Stimulated activated CD4-positive, alpha-beta T cell treated with anti-CD3 and anti-CD28 coated beads, TNF-alpha, amount 100 ng/mL, for 48 hours (primary cell): ENCODE measurements at places on chromosomes 7 and 10.

DNA sequence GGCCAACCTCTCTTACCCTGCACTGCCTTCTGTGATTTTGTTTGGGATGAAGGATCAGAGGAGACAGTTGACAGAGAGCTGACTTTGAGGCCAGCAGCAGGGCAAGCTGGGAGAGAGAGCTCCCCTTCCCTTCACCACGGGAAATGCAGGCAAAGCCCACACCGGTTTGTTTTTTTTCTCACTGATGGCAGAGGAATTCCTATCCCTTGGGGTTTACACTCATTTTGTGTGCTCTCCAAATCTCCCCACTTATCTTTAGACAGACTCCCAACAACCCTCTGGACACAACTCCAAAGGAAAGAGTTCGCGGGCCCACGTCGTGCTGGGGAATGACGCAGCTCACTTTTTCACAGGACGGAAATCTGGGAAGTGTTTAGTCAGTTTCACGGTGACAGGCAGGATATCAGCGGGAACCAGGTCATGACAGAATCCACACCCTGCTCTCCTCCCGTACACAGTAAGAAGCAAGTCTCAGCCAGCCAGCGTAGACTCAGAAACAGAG is 68.3 kb upstream of the FAM171A1 start:
- no peak for DNase-seq

DNA sequence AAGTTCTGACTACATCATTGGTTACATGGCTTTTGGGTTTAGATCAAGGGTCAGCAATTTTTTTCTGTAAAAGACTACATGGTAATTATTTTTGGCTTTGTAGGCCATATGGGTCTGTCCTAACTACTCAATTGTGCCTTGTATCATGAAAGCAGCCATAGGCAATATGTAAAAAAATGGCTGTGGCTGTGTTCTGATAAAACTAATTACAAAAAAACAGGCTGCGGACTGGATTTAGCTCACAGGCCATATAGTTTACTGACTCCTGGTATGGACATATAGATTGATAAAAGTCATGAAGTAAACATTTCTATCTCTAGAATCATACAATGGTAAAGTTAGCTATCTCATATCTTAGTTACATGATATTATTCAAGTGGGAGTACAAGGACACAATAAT is 375.4 kb downstream of the THSD7A start:
- no peak for DNase-seq

DNA sequence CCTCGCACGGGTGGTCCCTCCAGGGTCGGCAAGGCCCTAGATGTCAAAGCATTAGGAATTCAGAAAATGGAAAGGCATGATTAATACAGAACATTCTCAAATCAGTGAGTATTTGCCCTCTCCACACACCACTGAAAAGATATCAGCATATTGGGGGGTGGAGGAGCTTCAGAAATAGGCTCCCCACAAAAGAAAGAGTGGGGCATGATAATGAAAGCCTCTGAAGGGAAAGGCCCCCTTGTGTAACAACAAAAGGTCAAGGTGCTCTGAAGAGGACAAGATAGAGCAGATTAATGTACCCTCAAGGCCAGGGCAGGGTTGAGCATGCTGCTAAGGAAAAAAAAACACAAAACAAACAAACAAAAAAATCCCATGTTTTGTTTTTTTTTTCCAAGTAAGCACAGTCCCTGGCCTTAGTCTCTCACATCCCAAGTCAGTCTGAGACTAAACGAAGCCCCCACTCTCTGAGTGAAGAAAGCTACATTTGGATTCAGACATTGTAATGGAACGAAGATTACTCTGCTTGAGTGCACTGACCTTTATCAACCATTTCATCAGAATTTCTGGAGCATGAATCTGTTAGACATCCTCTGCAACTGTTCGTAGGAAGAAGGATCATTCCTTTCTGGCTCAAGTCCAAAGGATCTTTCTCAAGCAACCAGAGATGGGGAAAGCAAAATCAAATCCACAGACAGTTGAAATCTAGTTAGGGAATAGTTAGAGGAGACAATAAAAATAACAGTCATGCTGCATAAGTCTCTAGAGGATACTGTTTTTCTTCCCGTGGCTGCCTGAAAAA is 27.4 kb upstream of the DGKI start:
- DNase-seq, result no peak

GRCh38 chr7:100865938-100866728 is 1.1 kb upstream of the TRIP6 start:
- no peak for DNase-seq

DNA sequence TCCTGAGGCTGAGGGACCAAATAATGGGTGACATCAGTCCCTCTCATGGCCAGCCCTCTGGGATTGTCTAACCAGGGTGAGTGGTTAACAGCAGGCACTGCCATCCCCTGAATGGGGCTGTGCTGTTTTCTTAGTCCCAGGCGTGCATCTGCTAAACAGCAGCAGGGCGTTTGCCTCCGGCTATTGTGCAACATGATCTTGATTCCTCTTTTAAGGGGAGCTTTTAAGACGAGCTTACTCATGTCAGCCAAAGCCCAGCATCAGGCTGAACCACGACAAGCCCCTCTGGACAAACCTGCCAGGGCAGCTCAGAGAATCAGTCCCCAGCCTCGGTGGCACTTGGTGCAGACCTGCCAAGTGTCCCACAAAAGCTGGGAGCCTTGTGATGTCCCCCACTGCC is 16.2 kb upstream of the IGFBP3 start:
- DNase-seq, result no peak

DNA sequence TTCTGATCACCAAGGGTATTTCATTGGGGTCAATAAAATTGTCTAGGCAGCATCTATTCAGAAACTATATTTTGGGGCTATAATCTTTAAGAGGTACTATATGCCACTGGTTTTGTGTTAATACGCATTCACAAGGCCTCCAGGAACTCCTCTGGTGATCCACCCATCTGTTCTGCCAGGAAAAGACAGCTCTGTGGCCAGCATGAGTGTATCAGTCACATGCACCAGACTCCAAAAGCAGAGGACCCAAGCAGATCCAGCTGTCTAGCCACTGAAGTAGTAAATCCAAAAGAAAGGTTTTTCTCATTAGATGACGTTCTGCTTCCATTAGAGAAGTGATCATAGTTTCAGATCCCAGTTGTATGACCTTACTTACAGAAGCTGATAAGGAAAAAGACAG is 199.6 kb upstream of the CELF2 start:
- no peak for DNase-seq

DNA sequence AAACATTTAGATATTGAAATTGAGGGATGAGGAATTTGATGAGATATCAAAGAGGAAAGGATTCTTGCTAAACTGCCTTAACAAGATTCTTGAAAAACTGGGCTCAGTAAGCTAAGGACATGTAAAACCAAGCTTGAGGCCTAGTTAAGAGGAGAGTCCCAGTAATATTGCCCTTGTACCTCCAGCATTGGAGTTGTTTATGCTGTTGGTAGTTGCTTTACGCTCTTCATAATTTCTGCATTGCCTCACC is 156.1 kb upstream of the TRIM24 start:
- DNase-seq, result no peak
